Fibroblast of the conjunctiva (primary cell): ENCODE measurements at places on chromosomes 7 and 10.
A peak's percentile ranks its signal among the peaks of the same experiment; 100 is the strongest.

GRCh38 chr10:36148207-36148606 is 506.1 kb upstream of the FZD8 start:
- DNase-seq: no peak

GRCh38 chr10:111481261-111481826 is 404.5 kb downstream of the ADRA2A start:
- DNase-seq: no peak

DNA sequence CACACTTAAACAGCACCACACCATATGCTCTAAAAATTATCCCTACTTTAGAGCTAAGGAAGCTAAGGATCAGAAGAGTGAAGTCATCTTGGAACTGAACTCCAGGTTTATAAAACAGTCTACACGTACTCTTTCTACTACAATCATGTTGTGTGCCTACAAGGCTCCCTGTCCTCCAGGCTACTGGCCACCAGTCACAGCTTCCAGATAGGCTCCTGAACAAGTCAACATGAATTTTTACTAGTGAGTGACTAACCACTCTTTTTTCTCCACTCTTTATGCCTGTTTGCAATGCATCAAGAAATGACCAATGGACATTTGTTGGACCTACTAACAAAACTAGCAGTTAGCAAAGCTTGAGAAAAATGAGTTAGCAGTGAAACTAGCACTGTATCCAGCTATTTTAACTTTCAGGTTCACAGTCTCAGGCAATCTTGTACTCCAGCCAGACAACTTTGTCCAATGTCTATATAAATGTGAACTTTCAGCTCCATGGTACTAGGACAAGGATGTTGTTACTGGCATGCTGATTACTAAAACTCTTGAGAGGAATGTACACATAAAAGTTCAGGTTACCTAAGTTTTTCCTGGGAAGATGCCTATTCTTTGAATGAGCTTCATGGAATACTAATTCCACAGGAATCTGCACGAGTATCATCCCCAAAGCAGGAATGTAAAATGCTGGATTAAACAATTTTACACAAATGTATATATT is 180.0 kb downstream of the BTAF1 start:
- no peak for DNase-seq

GRCh38 chr7:151425670-151426440 is 14.1 kb downstream of the CRYGN start:
- DNase-seq: peak; percentile 74

- no peak for DNase-seq
Measured at GRCh38 chr7:149620961-149621360, 123.4 kb upstream of the ZNF746 start.

DNA sequence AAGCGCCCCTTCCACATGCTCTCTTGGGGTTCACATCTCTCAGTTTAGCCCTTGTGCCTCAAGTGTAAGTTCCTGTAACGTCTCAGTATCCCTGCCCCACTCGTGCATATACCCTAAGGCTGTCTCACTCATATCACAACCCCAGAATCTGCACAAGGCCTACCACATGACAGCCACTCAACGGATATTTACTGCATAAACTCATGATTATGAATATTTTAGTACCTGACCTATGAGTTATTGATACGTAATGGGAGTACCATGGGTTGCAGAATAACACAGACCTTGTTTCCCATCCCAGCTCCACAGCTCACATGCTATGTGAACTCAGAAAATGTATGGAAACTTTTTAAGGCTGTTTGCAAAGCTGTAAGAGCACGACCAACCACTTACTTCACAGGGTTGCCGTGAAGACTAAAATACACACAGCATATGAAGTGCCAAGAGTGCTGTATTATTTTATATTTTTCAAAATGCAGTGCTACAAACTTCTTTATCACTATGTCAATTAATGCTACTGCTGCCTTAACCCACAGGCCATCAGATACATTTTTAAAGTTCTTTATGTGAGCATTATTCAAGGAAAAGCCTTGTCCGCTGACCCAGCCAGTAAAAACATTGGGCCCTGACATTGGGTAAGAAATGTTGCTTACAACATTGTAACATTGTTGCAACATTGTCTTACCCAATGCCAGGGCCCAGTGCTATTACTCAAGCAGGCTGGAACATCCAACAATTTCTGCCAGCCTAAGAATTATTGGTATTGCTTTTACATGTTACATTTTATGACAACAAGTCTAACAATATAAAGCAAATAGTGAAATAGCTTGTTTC is 97.2 kb downstream of the JAZF1 start:
- DNase-seq: peak; percentile 81

DNA sequence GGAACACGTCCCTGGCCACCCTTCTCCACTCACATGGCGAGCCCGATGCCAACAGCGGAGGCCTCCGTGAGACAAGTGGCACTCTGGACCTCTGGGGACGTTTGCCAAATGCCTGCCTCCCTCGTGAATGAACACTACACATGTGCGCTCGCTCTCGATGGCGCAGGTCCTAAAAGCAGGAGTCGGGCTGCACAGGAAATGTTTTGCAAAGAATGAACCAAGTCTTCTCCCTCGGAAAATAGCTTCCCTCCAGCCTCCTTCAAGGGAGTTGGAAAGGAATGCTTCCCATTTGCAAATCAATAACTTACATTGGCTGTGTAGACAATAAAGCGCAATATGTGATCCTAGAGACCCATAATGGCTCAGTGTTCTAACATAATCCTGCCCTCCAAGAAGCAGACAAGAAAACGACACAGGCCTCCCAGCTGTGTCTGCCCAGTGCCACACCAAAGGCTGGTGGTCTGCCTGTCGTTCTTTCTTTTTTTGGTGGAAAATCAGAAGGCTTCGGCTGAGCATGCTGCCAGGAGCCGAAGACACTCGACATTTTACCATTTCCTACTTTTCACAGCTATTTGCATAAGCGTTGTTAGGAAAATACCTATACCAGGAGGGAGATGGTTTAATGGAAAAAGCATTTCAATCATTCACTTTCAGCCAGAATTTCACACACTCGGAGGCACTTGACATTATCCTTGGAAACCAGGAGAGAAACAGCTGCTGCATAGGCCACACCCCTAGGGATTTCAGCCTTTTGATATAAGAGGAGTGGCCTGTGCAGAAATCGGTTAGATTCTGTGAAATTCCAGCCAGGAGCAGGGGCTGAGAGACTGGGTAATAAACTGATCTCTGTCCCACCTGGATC is 38.4 kb downstream of the ATXN7L1 start:
- no peak for DNase-seq

DNA sequence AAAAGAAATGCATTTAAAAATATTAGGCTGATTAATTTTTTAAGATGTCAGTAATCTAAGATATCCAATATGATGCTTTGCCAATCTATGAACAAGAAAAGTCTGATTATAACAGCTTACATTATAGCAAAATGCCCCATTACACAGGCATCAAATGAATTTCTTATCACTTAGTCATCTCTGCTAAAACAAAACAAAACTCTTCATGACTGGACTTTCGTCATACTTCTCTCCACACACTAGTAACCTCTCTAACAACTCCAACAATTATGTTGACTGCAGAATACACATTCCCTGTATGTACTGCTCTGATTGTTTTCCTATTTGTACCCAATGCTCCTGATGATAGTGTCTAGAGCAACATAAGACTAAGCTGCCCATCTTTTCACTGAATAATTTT is 3.8 kb upstream of the MKI67 start:
- no peak for DNase-seq

DNA sequence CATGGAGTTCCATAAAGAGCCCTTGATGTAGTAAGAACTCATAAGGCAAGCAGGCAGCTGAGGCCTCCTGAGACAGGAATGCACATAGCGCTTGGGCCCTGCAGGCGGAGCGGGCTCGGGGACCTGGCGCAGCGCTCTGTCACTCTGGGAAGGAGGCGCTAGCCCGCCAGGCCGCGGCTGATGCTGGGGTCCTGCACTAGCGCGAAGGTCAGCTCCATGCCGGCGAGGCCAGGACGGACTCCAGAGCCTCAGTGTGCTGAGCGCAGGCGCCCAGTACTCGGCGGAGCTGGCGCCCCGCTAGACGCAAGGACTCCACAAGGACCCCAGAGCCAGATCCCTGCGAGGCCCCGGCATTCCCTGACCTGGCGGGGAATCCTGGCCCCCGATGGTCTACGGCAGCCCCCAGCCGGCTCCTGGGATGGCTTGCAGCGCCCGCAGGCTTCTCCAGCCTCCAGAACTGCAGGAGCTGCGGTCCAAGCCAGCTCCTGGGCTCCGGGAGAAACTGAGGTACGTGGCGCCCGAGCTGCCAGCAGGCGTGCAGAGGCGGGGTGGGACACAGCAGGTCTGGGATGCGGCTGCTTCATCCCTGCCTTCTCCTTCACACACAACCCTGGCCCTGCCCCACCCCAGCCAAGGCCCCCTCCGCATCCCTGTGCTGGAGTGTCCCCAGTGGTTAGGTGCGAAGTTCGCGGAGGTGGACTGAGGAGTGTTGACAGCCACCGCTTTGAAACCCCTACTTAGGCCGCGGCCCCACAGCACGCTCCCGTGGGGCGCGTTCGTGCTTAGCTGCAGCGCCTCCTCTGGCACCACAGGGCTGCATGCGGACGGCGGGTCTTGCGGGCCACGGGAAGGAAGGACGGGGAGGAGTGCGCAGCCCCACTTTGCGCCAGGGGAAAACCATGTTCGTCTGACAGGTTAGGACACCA is 761.5 kb upstream of the POM121L12 start:
- DNase-seq: no peak

- DNase-seq: no peak
Measured at GRCh38 chr7:38319873-38320272, 46.4 kb upstream of the TARP start.

DNA sequence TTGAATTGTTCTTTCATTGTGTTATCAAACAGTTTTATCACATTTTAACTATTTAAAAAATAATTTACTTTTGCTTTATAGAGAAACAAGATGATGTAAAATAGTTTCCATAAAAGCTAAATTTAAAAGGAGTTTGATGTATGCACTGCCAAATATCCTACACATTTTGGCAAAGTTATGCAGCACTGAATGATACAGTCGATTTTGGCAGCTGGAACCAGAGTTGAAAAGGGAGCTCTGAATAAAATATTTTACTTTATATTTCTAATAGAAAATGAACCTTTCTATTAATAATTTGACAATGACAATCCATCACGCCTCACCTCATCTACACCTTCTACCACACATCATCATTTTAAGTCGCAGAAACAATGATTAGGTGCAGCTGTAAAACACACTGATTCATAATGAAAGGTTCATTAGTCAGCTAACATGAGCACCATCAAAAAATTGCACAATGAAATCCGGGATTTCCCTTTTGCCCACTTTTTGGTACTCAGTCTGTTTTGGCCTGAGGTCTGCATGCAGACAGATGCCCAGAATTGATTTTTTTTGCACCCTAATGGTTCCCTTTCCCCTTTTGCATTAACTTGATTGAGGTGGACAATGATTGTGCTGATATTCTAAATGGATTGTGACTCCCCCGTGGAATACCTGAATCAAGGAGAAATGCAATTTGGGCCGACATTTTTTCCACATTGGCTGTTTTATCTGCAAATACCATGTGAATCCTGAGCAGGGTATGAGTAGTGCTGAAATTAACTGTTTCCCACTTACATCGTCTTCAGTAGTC is 105.8 kb downstream of the THSD7A start:
- DNase-seq: no peak

DNA sequence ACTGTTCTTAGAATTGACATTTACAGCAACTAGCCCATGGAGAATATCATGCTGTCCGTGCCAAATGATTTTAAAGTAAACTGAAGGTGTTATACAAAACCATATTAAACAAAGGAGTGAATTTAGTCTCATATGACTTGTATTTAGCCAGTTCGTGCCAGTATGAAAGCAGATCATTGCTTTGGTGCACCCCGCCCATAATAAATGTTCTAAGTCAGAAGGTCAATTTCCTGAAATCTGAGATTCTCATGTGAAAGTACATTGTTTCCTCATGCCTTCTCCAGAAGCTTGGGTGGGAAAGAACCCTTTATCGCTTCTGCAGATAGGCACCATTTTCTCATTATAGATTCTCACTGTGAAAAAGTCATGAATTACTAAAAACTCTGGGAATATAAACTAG is 106.4 kb downstream of the CAMK1D start:
- no peak for DNase-seq

DNA sequence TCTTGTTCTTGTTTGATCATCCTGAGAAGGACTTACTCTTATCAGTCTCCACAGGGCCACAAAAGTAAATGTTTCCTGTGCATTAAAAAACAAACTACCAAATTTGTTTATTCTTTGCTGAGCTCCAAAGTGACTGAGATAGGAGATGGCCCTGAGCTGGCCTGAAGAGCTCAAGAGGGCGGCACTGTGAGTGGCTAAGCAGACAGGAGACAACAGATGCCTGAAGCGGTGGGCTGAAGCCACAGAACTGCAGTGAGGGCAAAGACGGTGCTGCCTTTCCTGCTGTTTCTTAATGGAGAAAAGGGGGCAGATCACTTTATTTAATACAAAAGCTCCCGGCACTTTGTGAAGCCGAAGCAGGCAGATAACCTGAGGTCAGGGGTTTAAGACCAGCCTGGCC is 379.6 kb downstream of the ARL4A start:
- DNase-seq: no peak

DNA sequence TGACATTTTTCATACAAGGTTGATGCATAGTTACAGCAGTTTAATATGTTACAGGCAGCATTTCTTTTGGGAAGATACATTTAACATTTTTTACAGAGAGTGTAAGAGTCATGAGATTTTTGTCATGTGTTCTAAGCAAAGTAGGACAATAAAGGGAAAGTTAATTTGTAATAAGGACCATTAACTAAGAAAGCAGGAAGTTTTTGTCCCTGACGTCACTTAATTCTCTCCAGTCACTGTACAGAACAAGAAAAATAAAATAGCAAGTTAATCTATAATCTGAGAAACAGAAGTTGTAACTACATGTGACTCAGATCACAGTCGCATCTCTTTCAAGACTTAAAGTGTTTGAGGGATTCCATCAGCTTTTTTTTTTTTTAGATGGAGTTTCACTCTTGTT is 49.5 kb upstream of the CAPZA2 start:
- no peak for DNase-seq

- DNase-seq: no peak
Measured at GRCh38 chr10:132311338-132311939, 3.7 kb upstream of the STK32C start.

- DNase-seq: no peak
Measured at GRCh38 chr7:97021747-97022490, 2.7 kb downstream of the DLX5 start.

GRCh38 chr7:106757846-106758245 is 96.9 kb upstream of the CCDC71L start:
- peak; percentile 45 for DNase-seq
